Suppressor macrophage treated with lipopolysaccharide for 1 hour (primary cell): ENCODE measurements at places on chromosomes 1 and 21.

GRCh38 chr1:157431751-157432150 is 120.6 kb downstream of the FCRL5 start:
- peak; percentile 24 for DNase-seq

GRCh38 chr1:83905315-83905907 is 93.5 kb downstream of the TTLL7 start:
- peak; percentile 60 for DNase-seq

DNA sequence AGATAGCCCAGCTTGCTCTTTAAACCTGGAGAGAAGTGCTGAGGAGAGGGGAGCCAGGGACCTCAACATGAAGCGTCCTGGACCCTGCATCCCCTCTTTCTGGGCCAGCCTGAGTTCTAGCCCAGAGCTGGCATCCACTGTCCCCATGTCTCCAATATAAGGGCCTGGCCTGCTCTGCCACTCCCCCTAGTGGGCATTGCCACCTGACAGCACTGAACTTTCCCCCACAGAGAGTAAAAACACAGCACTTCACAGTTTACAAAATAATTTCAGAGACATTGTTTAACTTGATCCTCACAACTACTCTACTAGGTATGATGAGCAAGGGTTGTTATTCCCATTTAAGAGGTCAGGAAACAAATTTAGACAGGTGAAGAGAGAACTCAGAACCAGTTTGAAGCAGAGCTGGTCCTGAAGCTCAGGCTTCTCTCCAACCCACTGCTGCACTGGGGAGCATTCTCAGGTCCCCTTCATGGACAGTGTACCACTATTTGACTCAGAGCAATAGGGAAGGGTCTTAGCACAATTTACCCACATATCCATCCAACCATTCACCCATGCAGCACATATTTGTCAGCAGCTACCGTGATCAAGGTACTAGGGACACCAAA is 151.2 kb downstream of the DMRTA2 start:
- peak; percentile 53 for DNase-seq

DNA sequence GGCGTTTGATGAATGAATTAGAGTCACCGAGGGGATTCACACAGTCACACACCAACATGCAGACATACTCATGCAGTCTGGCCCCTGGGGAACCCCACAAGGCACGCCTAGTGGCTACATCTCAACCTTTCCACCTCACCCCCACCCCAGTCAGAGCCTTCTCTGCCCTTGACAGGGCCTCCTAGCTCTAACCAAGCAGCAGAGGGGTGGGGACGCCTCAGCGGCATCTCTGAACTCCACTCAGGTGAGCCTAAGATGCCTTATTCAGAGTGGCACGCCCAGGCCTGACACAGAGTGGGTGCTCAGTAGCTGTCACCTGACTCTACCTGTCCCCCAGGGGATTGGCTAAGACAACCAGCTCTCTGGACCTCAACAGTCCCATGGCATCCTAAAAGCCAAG is 3.7 kb upstream of the SDC3 start:
- peak; percentile 40 for DNase-seq

DNA sequence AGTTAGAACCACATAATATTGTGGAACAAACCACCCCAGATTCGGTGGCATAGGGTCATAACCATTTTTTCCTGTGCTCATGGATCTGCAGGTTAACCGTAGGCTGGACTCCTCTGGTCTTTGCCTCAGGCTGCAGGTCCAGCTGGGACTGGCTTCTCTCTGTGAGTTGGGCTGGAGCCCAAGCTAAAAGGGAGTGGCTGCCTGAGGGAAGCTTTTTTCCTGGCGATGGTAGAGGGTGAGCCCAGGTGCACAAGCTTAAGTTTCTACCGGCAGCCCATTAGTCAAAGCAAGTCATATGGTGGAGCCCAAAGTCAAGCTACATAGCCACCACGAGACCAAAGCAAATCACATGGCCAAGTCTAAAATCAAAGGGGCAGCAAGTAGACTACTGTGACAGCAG is 13.8 kb downstream of the EPHX4 start:
- DNase-seq: no peak

GRCh38 chr1:200767321-200767720 is 28.6 kb downstream of the CAMSAP2 start:
- peak; percentile 60 for DNase-seq

DNA sequence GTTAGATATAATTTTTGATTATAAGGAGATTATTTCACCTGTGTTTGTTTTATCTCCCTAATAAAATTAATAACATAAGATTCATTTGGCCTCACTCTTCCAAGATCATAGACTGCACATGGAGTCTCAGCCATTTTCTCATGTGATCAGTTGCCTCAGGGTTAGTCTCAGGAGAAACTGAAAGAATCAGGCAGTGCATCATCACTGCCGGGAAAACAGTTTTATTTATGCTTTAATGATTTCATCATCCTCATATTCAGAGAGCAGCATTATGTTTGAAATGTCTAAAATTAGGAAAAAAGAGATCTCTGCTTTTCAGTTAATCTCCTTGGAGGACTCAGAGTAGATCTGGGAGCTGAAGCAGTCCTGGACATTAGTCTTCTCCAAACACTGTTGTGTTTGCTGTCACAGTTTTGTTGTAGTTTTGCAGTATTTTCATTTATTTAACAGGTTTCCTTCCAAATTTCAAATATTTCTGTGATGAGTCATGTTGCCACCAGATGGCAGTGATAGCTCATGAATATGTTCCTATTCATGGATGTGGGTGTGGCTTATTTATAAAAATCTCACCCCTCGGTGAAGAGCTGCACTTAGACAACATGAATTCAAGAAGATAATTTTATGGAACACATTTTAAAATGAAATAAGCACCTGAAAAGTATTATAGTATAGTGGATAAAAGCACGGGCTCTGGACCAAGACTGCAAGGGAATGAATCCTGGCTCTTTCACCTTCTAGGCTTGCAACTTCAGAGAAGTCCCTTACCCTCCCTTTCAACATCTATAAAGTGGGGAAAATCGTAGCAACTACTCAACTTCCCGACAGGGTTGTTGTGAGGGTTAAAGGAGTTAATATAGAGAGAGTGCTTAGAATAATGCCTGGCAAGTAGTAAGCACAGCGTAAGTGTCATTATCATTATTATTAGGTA is 31.2 kb downstream of the CHD1L start:
- DNase-seq: peak; percentile 63

GRCh38 chr1:68372487-68372886 is 77.3 kb downstream of the RPE65 start:
- no peak for DNase-seq

- DNase-seq: no peak
Measured at GRCh38 chr21:45804809-45805313, 161.3 kb downstream of the PCBP3 start.

- no peak for DNase-seq
Measured at GRCh38 chr1:229888561-229889001, 178.5 kb upstream of the GALNT2 start.

GRCh38 chr1:221328371-221328770 is 413.5 kb downstream of the DUSP10 start:
- DNase-seq: no peak

GRCh38 chr1:15804060-15804459 is 3.4 kb downstream of the UQCRHL start:
- DNase-seq: no peak

DNA sequence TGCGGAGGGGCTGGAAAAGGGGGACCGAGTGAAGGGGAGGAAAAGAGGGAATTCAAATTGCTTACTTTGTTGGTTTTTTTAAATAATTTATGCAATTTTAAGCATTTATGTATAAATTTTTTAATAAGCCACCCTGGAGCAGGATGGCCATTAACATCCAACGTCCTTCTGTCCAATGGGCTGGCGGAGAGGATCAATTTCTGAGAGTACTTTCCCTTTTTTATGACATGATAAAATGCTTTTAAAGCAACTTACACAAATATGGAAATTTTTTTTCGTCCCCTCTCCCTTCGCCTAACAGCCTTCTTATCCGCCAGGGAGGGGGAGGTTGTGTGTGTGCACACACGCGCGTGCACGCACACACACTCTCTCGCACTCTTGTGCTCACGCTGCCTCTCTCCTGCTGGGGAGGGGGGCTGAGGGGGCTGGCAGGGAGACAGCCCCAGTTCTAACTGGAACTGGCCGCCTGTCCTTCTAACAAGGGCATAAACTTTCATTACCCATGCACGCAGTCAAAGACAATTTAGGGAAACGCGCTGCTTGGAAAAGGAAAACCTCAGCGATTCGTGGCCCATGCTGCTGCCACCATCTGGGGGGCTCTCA is 123.2 kb downstream of the CASZ1 start:
- no peak for DNase-seq

DNA sequence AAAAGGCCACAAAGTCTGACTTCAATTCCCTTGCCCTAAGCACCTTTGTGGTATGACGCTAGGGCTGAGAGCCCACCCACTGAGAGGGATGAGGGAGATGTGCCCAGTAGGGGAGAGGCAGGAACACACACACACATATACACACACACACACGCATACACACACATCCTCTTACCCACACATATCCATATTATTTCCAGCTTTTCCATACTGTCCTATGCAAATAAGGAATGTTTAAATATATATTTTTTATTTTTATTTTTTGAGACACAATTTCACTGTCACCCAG is 3.0 kb downstream of the RAB25 start:
- DNase-seq: no peak

DNA sequence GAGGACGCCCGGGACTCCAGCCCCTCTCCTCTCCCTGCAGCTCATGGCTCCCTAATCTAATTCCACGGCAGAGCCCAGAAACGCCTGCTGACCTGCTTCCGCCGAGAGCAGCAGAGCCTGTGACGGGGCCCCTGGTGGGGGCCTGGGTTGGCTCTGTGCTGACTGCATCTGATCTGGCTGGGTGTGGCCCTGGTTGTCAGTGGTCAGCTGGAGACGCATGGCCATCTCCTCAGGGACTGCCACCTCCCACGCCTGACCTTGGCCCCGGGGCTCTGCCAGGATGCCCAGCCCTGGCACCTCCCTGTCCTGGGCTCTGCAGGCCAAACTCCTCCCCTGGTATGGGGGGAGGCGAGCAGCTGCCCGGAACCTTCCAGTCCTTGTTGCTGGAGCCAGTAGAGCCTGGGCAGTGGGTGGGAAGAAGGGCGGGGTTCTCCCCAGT is 1.1 kb upstream of the PLCH2 start:
- no peak for DNase-seq

GRCh38 chr1:5885471-5886139 is 106.6 kb downstream of the NPHP4 start:
- DNase-seq: no peak

DNA sequence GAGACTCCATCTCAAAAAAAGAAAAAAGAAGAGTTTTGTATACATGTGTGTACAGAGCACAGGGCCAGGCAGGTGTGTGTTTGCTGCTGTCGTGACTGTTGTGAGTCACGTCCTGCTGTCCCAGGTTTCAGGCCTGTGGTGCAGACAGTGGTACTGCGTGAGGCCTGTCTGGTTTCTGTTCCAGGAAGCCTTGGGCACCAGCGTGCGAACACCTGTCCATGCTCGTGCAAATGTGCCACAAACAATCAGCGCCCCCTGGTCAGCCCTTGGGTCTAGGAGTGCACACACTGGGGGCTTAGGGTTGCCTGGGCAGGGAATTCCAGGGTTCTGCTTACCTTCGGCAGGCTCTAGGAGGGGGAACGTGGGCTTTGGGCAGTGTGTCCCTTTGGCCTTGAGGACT is 16.9 kb downstream of the GPR157 start:
- DNase-seq: no peak

- no peak for DNase-seq
Measured at GRCh38 chr1:63622849-63623566, 29.8 kb downstream of the PGM1 start.

GRCh38 chr1:10773376-10773775 is 23.1 kb downstream of the CASZ1 start:
- DNase-seq: no peak

DNA sequence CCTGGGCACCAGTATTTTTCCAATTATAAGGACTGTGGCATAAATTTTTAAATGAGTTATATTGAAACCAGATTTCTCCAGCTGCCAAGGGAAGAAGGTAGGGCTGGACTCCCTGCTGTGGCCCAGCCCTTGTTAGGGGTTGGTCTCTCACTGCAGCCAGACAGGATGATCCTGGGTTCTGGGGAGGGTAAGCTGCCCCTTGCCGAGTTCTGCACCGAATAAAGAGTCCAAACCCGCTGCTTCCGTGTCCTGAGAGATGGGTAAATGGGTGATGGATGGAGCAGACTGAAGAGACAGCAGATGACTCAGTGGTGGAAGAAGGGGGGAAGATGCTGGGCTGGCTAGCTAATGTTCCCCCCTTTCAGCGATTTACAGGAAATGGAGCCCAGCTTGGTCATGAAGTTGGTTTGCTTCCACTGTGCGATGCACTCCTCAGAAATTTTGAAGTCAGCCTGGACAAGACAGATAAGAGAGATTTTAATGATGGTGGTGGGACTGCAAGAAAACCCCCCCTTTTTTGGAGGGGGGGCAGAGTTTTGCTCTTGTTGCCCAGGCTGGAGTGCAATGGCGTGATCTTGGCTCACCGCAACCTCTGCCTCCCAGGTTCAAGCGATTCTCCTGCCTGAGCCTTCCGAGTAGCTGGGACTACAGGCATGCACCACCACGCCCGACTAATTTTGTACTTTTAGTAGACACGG is 41.4 kb downstream of the YARS1 start:
- no peak for DNase-seq

GRCh38 chr1:18452550-18452949 is 28.2 kb upstream of the KLHDC7A start:
- peak; percentile 23 for DNase-seq

DNA sequence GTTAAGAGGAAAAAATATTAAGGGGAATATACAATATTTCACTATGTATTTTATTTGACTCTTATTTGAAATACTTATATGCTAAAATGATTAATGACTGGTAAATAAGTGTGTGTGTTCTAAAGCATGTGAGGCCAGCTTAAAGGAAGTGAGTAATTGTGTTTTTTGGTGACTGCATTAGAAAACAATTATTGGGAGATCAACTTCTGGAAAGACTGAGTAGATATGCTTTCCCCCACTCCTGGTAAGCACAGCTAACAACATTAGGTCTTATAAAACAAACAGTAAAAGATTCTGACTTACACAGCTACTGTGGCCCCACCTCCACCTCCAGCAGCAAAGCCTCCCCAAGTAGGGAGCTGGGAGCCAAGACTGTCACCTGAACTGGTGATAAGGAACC is 403.0 kb downstream of the SRGAP2C start:
- DNase-seq: peak; percentile 24

GRCh38 chr1:170010443-170010842 is 64.1 kb downstream of the KIFAP3 start:
- peak; percentile 59 for DNase-seq

GRCh38 chr1:43533584-43533983 is 2.9 kb downstream of the PTPRF start:
- DNase-seq: no peak

DNA sequence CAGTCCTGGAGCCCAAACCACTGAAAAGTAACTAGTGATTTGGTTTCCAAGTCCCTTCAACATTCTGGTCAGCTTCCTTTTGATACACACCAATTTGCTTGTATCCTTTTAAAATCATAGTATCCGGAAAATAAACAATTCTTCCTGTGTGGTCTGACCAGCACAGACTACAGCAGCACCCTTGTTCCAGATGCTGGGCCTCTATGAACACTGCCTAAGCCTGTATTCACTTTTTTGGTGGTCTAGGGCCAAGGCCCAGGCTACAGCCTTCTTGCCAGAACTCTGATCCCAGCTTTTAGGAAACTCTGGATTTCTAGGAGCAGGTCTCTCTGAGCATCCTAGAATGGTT is 801 bp upstream of the DDAH1 start:
- DNase-seq: no peak

- DNase-seq: no peak
Measured at GRCh38 chr1:69777971-69778370, 210.2 kb downstream of the LRRC7 start.

- no peak for DNase-seq
Measured at GRCh38 chr1:84691122-84691783, 992 bp upstream of the SSX2IP start.

GRCh38 chr1:39082010-39082799 is 56.1 kb downstream of the NDUFS5 start:
- no peak for DNase-seq
